ENCODE measurements at places on chromosomes 12 and 14.
A peak's percentile ranks its signal among the peaks of the same experiment; 100 is the strongest.

- DNase-seq: no peak
Measured at GRCh38 chr12:70028918-70029317, 203.9 kb downstream of the MYRFL start.

DNA sequence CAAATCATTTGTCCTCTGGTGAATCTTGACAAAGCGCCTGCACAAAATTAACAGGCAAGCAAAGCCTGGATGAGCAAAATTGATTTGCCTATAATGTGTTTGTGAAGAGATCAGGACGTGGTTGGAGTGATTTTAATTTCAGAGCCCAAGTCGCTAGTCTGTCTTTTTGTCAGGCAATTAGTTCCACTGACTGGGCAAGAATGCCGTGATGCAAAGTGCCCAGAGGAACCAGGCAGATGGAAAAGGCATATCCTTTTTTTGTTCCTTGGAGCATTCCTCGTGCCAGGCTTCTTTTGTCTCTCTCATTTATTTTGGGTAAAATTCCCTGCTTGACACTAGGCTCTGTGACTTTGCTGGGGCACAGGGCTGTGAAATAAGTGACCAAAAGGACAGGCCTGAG, 65.9 kb upstream of the CCDC198 start:
- DNase-seq: no peak

DNA sequence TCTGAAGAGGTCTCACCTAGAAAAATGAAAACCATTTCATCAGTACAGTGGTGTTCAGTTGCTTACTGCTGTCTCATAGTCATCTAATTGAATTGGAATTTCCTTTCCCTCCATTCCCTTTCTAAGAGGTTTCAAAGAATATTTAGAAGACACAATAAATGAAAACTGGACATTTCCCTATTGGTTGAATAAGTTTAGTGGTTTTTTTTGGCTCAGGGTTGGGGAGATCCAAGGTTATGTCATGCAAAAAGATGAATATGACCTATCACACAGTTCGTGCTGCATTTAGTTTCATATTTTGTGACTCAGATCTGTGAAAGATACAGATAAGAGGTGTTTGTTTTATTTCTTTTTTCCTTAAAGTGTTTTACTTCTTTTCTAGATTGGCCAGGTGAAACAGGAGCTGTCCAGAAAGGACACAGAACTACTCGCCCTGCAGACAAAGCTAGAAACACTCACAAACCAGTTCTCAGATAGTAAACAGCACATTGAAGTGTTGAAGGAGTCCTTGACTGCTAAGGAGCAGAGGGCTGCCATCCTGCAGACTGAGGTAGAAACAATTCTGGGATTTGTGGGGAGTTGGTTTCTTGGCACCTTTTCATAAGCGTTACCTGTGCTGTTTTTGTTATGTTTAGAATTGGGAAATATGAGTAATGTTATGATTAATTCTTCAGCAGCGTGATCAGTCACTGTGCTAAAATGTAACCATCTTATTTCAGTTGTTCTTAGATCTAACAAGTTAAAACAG, 124.6 kb downstream of the ERC1 start:
- no peak for DNase-seq

GRCh38 chr12:9701380-9702154, 31.3 kb downstream of the CLECL1 start:
- DNase-seq: peak; percentile 20

DNA sequence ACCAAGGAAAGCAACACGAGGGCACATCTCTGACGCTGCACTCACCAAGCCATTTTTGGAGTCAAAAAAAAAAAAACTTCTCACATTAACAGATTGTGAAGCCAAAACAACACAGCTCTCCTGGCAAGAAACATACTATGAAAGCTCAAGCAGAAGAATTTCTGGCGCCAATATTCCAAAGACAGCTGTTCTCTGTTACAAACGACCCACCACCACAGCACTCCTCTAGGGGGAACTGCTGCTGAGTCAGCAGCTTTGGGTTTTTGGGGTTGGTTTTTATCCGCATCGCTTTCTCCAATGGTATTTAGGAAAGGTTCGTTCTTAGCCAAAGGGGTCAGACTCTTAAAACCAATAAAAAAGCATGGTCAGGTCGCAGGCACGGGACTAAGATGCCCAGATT, 379.4 kb downstream of the RPS29 start:
- DNase-seq: no peak

GRCh38 chr12:127785540-127785939, 481.4 kb upstream of the TMEM132C start:
- DNase-seq: no peak

- DNase-seq: no peak
Measured at GRCh38 chr12:56658921-56659320, 13.1 kb upstream of the ATP5F1B start.

Data from central memory CD4-positive, alpha-beta T cell (primary cell).